Activated CD4-positive, alpha-beta T cell treated with anti-CD3 and anti-CD28 coated beads, Interleukin-2, amount 50 U/mL, for 4 hours (primary cell): ENCODE measurements at places on chromosomes 7 and 10.

DNA sequence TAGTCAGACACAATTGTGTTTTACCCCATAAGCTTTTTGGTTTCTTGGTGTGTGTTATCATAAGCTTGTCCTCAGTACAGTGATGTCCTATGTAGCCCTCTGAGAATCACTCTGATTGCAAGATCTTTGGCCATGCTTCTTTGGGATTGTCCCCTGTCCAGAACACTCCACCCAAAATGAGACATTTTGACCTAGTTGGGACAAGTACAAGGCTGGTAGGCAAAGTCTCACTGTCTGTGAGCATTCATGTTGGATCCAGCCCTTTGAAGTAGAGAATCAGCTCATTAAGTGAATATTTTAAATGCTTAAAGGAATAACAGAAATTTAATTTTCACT is 28.9 kb upstream of the PCGF5 start:
- no peak for DNase-seq

- DNase-seq = no peak
Observed at GRCh38 chr7:95723583-95724180, 48.7 kb upstream of the DYNC1I1 start.

DNA sequence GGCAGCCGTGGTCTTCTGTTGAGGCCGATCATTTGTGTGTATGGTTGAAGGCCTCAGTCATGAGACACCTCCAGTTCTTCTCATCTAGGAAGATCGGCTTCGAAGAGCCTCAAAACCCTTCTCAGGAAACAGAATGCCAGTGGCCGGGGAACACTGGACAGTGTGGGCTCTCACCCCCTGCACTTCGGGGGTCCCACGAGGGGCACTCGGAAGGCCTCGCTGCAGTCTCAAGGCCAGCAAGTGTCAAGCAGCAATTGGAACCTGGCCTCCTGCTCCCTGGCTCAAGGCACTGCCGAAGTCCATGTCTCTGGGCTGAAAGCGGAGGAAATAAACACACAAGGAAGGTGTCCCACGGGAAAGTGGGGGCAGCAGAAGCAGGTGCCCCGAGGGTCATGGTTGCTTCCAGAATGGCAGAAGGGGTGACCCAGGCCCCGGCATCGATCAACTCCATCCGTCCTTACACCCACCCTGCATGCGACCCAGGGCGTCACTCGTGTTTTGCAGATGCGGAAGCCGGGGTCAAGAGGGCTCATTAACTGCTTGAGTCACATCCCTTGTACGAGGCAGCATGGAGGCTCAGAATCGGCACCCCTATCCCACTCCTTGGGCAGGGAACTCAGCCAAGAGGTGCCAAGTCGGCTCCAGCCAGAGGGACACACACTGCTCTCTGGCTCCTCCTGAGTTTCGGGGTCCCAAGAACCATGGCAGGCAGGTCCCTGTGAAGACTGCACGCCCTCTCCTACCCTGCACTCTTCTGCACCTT is 231.3 kb upstream of the SHH start:
- no peak for DNase-seq

- no peak for DNase-seq
Observed at GRCh38 chr7:15801551-15801950, 115.1 kb upstream of the MEOX2 start.

DNA sequence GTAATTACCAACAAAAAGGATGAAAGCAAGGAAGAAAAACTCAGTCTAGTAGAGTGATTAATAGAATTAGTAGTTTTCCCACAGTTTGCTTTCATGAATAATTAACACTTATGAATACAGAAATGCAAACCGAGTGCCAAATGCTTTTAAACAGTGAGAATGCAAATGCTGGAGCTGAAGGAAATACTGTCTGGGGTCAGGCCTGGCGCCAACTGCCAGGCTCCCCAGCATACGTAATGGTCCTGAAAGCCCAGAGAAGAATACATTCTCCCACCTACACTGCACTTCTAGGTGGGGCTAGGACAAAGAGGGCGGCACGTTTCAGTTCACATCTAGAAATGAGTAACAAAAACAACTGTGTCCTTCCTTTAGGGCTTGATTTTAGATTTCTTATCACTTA is 30.0 kb downstream of the GLUD1 start:
- no peak for DNase-seq

DNA sequence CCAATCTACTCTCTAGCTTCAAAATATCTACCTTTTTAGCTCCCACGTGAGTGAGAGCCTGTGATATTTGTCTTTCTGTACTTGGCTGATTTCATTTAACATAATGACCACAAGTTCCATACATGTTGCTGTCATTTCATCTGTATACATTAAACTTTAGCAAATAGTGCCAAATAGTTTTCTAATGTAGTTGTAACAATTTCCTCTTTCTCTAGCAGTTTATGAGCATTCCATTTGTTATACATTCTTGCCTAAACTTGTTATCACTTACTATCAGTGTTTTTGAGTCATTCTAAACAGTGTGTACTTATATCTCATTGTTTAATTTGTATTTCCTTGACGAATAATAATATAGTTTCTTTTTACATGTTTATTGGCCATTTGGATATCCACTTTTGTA is 77.2 kb downstream of the NEUROD6 start:
- DNase-seq = no peak

DNA sequence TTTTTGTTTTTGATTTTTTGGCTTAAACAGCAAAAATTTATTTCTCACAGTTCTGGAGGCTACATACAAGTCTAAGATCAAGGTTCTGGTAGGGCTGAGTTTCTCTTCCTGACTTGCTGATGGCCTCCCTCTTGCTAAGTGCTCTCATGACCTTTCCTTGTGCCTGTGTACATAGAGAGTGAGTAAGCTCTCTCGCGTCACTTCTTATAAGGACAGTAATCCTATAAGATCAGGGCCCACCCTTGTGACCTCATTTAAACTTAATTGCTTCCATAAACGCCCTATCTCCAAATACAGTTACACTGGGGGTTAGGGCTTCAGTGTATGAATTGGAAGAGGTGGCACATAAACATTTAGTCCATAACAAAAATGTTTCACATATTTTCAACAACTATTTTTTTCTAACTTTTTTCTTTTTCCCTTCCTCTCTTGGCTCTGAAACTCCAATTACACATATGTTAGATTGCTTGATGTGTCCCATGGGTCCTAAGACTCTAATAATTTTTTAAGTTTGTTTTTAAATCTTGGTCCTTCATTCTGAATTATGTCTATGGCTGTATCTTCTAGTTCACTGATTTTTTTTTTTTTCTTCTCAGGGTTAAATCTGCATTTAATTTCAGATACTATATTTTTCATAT is 149.8 kb downstream of the HBP1 start:
- no peak for DNase-seq

- no peak for DNase-seq
Observed at GRCh38 chr7:125563964-125564529, 634.4 kb upstream of the POT1 start.

DNA sequence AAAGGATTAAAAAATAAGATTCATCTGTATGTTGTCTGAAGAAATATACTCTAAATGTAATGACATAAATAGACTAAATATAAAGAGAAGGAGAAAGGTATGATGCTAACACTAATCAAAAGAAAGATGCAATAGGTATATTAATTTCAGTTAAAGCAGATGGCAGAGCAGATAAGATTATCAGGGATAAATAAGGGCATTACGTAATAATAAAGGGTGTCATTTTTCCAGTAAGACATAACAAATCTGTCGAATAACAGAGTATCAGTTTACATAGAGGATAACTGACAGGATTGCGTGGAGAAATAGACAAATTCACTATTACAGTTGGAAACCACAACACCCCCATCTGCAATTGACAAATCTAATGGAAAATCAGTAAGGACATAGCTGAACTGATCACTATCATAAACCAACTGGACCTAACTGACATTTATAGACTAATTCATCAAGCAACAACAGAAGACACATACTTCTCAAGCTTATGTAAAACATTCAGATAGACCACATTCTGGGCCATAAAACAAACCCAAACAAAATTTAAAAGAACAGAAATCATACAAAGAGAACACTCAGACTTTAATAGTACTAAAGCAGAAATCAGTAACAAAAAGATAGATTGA is 384.1 kb upstream of the COBL start:
- DNase-seq = no peak

DNA sequence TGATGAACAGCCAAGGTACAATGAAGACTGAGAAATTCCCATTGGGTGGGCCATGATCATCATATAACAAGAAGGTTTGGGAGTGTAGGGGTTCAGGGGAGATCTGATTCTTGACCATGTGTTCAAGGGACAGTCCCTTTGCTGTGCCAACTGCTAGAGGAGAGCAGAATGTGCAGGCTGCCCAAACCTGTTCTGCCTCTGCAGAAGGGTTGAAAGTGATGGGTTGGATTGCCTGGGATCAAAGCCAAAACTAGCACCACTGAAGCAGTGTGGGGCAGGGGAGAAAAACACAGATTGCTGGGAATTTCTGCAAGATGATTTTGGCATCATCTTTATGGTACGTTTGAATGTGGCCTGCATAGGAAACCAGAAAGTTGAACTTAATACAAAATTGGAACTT is 303.9 kb downstream of the OTUD1 start:
- no peak for DNase-seq

- no peak for DNase-seq
Observed at GRCh38 chr7:96998333-96998732, 7.0 kb upstream of the DLX6 start.

GRCh38 chr10:114489521-114490310 is 85.4 kb upstream of the AFAP1L2 start:
- DNase-seq = no peak

- DNase-seq = no peak
Observed at GRCh38 chr10:59648711-59649201, 60.9 kb downstream of the SLC16A9 start.

GRCh38 chr10:74589226-74589673 is 237.2 kb upstream of the KAT6B start:
- peak; percentile 86 for DNase-seq

- no peak for DNase-seq
Observed at GRCh38 chr7:30430276-30430675, 48.3 kb downstream of the NOD1 start.

GRCh38 chr10:79502561-79503309 is 9.6 kb upstream of the EIF5AL1 start:
- DNase-seq = no peak

DNA sequence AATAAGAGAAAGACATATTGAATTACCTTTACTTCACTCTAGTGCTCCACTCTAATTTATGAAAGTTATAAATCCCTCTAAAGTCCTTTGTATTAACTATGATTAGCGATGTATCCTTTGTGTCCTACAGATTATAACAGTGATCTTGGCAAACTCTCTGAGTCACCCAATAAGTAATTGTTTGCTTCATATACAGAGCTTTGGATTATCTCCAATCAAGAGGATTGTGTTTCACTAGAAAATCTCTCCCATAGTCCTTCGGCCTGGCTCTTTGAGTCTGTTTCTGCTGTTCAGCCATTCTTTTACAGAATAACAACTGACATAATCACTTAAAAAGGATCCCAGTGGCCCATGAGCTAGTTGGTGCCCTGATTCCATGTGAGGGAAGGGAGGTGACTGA is 9.5 kb downstream of the LMOD2 start:
- DNase-seq = no peak

GRCh38 chr10:61987951-61988379 is 86.5 kb downstream of the ARID5B start:
- DNase-seq = peak; percentile 13

DNA sequence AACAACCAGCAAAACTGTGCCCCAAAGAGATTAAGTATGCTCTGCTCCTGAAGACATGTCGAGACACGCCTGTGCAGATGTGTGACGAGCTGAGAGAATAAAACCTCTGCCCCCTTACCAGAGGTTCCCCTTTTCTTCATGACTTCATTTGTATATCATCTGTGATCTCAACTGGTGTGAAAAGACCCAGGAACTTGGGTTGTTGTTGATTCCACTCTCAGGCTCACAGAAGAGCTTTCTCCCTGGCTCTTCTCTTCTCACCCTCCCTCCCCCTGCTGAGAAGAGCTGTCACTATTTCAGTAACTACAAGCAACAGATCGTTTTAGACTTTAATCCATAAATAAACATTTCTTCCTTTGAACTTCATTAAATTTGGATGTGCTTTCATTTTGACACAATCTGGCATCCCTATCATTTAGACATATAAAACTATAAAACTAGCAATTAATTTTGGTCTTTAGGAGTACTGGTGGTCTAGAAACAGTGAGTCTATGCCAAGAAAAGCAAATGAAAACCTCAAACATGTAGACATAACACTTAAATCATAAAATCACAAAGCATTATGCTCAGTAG is 179.3 kb upstream of the FZD8 start:
- DNase-seq = no peak

DNA sequence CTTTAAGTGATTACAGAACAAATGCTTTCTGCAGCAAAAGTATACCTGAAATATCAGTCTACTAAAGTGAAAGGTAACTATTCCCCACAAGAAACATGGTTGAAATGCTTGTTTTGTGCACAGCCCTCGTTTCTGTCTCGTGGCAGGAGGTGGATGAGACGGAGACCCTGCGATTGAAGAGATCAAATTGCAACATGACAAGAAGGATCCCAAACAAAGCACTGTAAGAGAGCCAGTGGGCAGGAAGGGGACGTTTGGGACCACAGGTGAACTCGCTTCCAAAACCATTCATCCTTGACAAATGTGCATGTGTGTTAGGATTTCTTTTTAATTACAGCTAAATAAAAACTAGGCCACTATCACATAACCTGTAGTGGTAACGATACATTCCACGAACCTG is 192.6 kb downstream of the CCSER2 start:
- no peak for DNase-seq

- no peak for DNase-seq
Observed at GRCh38 chr10:132522521-132523411, 14.8 kb upstream of the INPP5A start.

DNA sequence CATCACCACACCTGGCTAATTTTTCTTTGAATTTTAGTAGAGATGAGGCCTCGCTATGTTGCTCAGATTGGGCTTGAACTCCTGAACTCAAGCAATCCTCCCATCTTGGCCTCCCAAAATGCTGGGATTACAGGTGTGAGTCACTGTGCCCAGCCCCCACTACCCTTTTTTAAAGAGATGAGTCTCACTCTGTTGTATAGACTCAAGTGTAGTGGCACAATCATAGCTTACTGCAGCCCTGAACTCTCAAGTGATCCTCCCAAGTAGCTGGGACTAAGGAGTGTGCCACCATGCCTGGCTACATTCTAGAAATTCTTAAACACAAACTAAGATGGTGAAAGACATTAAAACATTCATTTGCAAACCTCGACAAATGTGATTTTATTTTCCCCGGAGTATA is 12.6 kb downstream of the SYPL1 start:
- no peak for DNase-seq

GRCh38 chr7:98288064-98288823 is 6.8 kb downstream of the BRI3 start:
- no peak for DNase-seq
